Stimulated activated CD4-positive, alpha-beta T cell treated with anti-CD3 and anti-CD28 coated beads, Interleukin-12 subunit alpha, Interleukin-12 subunit beta, amount 100 ng/mL, for 48 hours (primary cell): ENCODE measurements at places on chromosomes 4 and X.

DNA sequence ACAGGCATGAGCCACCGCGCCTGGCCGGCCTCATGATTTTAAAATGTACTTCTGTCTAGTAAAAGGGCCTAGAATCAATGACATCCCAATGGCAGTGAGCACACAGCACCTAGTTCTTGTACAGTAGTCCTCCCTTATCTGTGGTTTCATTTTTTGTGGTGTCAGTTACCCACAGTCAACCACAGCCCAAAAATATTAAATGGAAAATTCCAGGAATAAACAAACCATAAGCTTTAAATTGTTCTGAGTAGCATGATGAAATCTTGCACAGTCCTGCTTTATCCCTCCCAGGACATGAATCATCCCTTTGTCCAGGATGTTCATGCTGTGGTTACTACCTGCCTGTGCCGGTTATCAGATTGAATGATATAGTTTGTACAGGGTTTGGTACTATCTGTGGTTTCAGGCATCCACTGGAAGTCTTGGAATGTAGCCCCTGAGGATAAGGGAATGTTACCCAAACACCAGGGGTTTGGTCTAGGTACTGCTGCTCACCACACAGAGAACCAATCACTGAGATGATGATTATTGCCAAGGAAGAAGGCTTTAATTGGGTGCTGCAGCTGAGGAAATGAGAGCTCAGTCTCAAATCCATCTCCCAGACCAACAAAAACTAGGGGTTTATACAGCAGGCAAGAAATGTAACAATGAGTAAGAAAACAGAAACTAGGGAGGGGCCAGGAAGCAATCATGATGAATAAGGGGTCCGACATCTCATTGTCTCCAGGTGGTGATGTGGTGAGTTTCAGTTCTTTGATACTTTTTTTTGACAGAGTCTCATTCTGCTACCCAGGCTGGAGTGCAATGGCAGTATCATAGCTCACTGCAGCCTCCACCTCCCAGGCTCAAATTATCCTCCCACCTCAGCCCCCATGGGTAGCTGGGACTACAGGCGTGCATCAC lies 16.2 kb upstream of the FHL1 start:
- no peak for DNase-seq

- DNase-seq, result no peak
These were observed 226.3 kb upstream of the LDB2 start for GRCh38 chr4:17124767-17125166.

- no peak for DNase-seq
These were observed 254.4 kb upstream of the PGRMC2 start for GRCh38 chr4:128542047-128542446.

DNA sequence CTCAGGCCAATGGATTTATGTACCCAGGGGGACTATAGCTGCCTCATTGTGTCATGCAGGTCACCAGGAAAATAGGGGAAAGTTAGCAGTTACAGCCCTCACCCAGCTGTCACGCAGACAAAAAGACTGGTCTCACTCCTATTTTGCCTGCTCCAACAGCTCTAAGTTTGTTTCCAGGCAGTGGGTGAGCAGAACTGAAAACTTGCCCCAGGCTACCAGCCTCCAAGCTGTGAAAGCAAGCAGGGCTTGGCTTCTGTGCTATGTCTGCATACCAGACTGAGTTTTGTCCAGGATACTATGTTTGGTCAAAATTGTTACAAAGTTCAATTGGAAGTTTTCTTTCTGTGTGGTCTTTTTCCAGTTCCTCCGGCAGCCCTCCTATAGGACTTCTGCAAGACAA lies 628.4 kb downstream of the FAM133A start:
- no peak for DNase-seq

- no peak for DNase-seq
These were observed 271.8 kb upstream of the GK2 start for GRCh38 chr4:79679859-79680258.
